Activated CD4-positive, alpha-beta T cell treated with anti-CD3 and anti-CD28 coated beads, Interleukin-2, amount 10 ng/mL, durations not matched to agents 7 days and 5 days (primary cell): ENCODE measurements at places on chromosomes 12 and 14.
A peak's percentile ranks its signal among the peaks of the same experiment; 100 is the strongest.

DNA sequence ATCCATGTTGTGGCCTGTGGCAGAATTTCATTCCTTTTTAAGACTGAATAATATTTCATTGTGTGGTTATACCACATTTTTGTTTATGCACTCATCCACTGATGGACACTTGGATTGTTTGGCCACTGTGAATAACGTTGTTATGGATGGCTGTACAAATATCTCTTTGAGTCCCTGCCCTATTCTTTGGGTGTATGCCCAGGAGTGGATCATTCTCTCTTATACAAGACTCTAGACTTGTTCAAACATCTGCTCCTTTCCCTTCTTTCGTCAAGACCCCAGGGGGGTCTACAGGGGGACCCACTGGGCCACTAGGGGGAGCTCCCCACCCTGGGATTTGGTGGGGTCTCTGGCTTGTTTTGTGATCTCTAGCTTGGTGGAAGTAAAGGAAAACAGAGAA, 77.4 kb downstream of the FBXL14 start:
- no peak for DNase-seq

GRCh38 chr14:51219473-51220448, 20.3 kb upstream of the TMX1 start:
- no peak for DNase-seq

DNA sequence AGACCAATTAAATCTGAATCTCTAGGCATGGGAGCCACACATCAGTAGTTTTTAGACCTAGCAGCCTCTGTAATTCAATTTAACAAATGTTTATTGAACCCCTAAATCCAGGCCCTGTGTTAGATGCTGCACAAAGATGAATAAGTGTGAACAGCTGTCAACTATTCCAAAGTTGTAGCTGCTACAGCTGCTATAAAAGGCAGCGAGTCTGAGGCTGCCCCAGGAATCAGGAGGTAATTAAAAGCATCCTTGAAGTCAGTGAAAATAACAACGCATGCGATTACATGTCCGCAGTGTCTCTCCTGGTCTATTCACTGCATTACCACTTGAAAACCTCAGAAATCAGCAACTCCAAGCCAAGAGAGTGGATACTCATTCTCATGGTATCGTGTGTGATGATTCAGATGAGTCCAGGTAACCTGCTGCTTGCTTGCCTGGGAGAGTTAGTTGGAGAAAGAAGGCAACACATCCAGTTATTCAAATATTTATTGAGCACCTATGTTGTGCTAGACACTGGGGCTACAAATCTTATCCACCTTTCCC, 34.9 kb upstream of the DDHD1 start:
- no peak for DNase-seq

DNA sequence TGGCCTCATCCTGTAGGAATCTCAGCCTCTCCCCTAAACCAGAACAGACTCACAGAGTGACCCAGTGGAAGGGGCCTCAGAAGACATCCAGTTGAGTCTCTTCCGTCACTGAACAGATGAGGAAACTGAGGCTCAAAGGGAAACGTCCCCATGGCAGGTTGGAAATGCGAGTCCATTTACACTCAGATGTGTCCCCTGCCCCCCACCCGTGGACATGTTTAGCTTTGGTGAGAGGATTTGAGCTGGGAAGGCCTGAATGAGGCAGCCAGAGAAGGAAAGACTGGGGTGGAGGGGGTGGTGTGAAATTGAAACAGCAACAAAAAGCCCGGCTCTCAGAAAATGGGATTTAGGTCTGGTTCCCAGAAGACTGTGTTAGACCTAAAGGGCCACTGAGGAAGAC, 1.7 kb downstream of the FAIM2 start:
- no peak for DNase-seq

DNA sequence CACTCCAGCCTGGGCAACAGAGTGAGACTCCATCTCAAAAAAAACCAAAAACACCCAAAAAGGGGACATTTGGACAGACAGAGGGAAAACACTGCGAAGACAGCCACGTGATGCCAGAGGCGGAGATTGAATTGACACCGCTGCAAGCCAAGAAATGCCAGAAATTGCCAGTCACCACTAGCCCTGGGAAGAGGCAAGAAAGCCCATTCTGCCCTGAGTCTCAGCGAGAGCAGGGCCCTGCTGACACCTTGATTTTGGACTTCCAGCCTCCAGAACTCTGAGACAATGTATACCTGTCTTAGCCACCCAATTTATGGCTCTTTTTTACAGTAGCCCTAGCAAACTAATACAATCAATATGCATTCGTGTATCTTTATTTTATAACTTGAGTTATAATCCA, 7.4 kb upstream of the IGFBP6 start:
- DNase-seq, result no peak

GRCh38 chr14:74927225-74927624, 4.2 kb upstream of the RPS6KL1 start:
- no peak for DNase-seq

DNA sequence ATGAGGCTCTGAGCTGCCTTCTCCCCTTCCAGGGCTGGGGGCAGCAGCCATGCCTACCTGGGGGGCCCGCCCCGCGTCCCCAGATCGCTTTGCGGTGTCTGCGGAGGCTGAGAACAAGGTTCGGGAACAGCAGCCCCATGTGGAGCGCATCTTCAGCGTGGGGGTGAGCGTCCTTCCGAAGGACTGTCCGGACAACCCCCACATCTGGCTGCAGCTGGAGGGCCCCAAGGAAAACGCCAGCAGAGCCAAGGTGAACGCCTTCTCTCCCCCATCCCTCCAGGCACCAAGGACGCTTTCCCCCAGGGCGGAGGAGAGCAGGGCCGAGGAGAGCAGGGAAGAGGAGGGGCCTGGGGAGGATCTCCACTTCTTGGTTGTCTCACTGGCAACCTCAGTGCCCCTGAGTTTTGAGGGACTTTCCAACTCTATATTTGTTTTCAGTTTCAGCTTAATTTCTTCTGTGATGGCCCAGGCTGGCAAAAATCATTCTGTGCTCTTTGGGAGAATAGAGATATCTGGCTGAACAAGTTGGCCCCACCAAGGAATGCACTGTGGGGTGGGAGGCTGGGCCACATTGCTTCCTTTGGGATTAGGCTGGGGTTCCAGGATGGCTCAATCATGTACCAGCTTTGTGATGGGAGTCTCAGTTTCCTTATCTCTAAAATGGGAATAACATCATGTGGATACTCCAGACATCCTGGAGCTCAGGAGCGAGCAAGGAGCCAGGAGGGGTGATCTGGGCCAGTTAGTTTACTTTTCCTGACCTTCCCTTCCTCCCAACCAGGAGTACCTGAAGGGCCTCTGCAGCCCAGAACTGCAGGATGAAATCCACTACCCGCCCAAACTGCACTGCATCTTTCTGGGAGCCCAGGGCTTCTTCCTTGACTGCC, 1.2 kb downstream of the KHNYN start:
- peak; percentile 71 for DNase-seq

DNA sequence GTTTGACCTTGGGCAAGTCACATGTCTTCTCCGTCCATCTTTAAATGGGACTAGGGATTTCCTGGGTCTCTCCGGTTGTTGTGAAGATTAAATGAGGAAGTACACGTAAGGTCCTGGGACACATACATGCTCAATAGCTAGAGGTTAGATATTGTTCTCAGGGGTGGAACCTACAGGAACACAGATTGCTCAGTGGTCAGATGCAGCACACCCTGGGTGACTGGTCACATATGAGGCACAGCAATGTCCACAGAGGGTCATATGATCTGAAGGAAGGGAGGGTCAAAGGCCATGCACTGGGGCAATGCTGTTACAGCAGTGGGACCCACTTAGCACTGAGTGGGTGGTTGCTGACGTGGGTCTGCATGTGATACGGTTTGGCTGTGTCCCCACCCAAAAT, 11.4 kb upstream of the SLC8B1 start:
- DNase-seq, result no peak

DNA sequence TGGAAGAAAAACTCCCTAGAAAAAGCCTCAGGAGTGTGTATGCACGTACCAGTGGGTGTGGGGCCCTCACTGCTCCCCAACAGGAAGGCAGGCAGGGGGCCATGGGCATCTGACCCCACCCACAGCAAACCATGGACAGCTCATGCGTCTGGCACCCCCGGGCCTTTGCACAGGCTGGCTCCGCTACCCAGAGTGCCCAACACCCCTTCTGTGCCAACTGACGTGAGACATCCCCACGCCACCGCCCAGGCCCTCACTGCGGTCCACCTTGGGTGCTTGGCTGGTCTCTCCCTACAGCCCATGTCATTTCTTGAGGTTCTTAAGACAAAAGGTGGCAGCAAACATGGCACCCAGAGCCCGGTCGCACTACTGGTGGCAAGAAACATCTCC, 91.4 kb downstream of the NCOR2 start:
- DNase-seq, result no peak

- DNase-seq, result no peak
These were observed 17.8 kb upstream of the EGLN3 start for GRCh38 chr14:33968722-33969121.

- DNase-seq, result no peak
These were observed 27.7 kb upstream of the CALM1 start for GRCh38 chr14:90368946-90369721.

DNA sequence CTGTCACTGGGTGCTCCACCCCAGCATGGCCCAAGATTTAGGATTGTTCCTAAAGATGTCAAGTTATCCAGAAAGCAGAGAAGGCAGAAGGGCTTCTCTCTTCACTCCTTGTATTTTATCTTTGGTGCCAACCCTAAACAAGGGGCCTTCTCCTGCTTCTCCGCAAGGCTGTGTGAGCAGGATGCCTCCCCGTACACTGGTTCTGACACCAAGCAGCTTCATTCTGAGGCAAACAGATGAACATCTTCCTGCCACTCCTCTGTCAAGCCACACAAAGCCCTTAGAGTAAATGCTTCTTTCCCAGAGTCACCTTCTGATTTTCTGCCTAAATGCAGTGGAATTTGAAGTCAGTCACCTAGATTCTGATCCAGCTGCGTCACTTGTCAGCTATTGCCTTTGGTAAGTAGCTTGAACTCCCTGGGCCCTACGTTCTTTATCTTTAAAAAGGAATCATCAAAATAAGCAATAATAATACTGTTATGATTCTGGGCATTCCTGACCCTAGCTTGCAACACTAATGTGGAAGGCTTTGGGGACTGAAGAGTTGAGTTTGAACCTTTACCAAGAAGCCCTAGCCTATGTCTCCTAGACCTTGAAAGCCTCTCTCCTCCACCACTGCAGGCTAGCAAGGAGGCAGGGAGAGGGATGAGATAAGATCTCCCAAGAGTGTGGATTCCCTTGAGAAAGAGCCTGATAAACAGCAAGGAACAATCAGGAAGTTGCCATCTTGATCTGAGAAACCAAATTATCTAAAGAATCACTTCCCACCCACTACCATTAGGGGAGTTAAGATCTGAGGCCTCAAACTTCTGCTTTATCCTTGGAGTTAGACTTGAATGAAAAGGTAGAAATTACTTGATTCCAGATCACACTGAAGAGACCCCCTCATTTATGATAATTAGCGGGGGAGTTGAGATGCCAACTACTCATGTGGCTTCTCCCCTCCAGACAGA, 5.7 kb downstream of the KRT73 start:
- peak; percentile 2 for DNase-seq

GRCh38 chr14:105913861-105914260, 387.5 kb downstream of the TMEM121 start:
- DNase-seq, result no peak

GRCh38 chr12:119308708-119309456, 25.6 kb upstream of the CCDC60 start:
- no peak for DNase-seq

- DNase-seq, result no peak
These were observed 9.9 kb downstream of the ITGB7 start for GRCh38 chr12:53197011-53197640.

DNA sequence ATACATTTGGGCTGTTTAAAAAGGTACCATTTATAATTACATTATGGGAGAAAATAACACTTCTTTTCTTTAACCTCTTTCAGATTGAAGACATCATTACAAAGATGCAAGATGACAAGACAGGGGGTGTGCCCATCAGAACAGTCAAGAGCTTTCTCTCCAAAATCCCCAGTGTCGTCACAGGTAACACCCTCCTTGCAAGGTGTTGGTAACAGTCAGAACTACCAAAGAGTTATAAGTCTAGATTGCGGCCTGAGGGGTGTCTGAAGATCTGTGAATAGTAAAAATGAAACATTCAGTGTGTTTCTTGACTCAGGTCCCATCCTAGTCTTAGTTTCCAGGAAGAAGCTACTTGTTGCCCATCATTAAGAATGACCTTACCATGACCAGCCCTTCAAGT, 419.8 kb downstream of the RGS6 start:
- DNase-seq, result no peak

GRCh38 chr14:71166180-71166837, 259.1 kb downstream of the PCNX1 start:
- DNase-seq, result no peak

- DNase-seq, result no peak
These were observed 448.2 kb downstream of the NRXN3 start for GRCh38 chr14:78618368-78618767.

DNA sequence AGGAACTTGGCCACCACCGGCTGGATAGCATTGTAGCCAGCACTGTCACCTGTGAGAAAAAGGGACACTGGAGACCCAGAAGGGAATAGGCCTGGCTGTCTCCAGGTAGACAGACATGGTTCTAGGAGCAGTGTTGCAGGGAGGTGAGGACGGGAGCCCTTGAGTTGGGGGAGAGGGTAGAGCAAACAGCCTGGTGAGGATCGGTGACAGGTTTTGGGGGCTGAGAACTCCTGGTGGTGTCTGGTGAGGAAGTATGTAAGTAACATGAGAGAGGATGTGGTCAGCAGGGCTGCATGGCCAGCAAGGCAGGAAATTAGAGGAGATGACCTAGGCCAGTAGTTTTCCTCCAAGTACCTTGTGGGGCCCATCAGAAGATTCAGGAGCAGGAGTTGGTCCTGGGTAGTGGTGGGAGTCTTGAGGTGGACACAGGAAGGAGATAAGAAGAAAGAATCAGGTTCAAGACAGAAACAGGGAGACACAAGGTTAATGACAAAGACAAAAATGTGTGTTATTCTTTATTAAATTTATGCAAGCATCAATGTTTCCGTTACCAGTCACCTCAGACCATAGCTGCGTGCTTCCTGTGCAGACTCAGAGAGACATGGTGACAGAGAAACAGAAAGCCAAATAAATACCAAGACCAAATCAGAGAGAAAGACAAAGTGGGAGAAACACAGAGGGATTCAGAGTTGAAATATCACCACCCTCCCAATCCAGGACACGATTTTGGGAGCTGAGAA, at the start of gene ARHGAP9:
Gene ARHGAP9 (minus strand): TSS at position 491 of the 740 bp plus-strand sequence. CDS start 460 bp downstream, at position 31.
- peak; percentile 75 for DNase-seq

- peak; percentile 16 for DNase-seq
These were observed 64.1 kb downstream of the SYNE3 start for GRCh38 chr14:95452176-95452892.
